DMS 273 treated with DMSO at 0.1 percent for 48 hours (cell line): ENCODE measurements at places on chromosomes 3 and 15.

- no peak for DNase-seq
Observed at GRCh38 chr3:32602206-32602605, 31.5 kb upstream of the DYNC1LI1 start.

DNA sequence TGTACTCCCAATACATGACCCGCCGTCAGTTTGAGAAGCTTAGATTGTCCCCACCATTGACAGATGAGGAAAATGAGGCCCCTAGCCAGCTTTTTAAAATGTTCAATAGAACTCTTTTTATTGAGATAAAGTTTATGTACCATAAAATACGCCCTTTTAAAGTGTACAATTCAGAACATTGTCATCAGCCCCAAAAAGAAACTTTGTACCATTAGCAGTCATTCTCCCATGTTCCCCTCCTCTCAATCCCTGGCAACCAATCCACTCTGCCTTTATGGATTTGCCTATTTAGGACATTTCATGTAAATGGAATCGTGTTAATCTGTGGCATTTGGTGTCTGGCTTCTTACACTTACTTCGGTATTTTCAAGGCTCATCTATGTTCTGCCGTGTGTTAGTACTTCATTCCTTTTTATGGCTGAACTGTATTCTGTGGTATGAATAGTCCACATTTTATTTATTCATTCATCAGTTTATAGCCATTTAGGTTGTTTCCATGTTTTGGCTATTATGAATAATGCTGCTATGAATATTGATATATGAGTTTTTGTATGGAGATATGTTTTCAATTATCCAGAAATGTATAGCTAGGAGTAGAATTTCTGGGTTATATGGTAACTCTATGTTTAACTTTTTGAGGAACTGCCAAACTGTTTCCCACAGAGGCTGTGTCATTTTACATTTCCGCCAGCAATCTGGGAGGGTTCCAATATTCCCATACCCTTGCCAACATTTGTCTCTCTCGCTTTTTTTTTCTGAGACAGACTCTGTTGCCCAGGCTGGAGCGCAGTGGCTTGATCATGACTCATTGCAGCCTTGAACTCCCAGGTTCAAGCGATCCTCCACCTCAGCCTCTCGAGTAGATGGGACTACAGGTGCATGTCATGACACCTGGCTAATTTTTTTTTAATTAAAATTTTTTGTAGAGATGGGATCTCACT, 15.3 kb upstream of the PTPN23 start:
- DNase-seq = no peak

DNA sequence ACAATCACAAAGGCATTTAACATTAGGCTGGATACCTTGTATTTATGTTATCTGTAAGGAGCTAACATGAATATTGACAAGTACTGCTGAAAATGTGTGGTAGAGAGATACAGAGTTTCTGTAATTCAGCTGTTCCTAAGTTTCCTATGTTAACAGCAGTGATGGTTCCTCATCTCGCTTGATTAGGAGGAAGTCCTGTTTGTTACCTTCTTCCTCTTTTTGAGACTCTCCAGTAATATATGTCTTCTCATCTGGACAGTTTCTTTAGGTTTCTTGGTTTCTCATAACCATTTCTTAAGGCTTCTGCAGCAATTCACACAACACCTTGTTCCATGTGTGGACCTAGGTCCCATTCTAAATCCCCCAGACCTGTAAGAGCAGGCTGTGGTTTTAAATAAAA, 11.4 kb upstream of the PEX5L start:
- no peak for DNase-seq

GRCh38 chr3:43695443-43695842, 4.7 kb downstream of the ABHD5 start:
- DNase-seq = no peak

GRCh38 chr3:115052906-115053305, 94.2 kb downstream of the ZBTB20 start:
- no peak for DNase-seq

GRCh38 chr3:159796226-159796625, 192.4 kb upstream of the IL12A start:
- DNase-seq = no peak

DNA sequence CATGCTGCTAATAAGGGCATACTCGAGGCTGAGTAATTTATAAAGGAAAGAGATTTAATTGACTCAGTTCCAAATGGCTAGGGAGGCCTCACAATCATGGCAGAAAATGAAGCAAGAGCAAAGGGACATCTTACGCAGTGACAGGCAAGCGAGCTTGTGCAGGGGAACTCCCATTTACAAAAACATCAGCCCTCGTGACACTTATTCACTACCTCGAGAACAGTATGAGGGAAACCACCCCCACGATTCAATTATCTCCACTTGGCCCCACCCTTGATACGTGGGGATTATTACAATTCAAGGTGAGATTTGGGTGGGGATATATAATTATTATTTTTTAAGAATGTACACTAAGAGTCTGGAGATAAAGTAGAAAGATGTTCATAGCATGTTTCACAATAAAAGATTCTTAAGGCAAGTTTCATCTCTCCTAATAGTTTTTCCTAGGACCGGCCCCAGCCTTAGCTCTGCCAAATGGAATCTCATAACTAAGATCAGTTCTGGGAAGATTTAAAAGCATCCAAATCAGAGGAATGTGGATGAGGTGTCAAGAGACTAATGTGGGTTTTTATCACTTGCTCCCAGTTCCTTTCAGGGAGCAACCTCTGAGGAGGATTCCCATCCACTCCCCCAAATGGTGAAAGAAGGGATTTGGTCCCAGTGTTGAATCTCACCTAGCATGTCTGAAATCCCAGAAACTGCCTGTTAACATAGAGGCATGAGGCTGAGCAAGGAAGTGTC, 221.0 kb downstream of the ZMAT3 start:
- DNase-seq = no peak

DNA sequence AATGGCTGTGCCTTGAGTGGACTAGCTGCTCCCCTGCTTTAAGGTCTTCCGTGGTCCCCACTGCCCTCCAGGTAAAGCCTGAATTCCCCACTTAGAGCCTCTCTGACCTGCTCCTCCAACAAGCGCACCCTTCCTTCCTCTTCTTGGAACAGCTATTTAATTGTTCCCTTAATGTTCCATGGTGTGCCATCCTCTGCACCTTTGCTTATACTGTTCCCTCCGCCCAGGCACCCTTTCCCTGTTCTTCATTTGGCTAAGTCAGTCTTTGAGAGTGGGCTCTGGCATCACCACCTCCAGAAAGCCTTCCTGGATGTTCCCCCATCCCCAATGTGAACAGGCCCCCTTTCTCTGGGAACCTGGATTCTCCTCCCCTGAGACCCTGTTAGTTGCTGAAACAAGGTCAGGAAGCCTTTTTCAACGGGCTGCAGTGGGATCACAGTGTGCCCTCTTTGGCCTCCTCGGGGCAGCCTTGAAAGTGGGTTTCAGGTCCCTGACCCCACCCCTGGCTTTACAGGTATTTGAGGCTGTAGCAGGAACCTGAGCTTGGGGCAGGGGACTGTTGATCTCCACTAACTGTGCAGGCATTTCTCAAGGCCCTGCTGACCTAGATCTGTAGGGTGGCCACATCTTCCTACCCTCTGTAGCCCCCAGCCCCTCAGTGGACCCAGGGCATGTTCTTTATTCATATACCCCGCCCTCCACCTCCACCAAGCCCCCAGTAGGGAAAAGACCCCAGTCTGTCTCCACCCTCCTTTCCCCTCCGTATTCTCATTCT, 5.0 kb downstream of the ISLR start:
- no peak for DNase-seq

DNA sequence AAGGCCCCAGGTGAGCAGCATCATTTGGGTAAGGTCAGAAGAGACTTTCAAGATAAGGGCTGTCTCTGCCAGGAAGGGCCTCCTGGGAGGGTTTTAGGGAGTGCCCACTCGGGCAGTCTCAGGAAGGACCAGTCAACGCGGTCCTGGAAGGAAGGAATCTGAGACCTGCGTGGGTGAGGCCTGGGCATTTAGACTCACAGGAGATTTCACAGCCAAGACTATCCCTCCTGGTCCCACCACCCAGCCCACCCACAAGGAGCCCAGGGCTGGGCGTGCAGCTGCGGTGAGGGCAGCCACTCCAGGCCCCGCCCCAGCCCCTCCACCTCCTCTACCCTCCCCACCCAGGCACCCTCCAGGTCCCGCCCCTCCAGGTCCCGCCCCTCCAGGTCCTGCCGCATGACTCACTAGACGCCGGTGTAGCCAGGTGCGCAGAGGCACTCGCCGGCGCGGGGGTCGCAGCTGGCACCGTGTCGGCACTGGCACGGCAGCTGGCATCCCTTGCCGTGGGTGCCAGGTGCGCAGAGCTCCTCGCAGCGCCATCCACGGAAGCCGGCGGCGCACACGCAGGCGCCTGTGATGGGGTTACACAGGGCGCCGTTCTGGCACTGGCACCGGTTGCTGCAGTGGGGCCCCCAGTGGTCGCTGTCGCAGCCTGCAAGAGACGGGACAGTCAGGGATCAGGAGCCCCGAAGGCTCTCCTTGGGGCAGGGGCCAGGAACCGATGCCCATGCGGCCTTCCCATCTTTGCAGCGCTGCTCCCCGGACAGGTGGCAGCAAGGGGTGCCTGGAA, 112.7 kb downstream of the RAB11A start:
- DNase-seq = no peak

DNA sequence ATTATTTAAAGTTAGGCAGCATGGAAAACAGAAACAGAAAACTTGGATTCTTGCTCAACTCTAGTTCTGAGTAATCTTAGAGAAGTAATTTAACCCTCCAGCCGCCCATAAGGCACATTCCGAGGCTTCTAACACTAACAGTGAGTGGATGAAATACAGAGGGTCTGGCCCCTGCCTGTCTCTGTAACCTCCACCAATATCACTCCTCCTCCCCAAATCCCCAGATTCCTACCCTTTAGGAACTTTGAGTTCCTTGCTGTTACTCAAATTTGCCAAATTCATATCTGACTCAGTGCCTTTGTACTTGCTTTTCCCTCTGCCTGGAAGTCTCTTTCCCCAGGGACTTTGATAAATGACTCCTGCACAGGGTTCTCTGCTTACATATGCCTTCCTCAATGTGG, 112.5 kb upstream of the TGFBR2 start:
- no peak for DNase-seq

GRCh38 chr3:144650380-144650779, 678.8 kb downstream of the DIPK2A start:
- DNase-seq = no peak

DNA sequence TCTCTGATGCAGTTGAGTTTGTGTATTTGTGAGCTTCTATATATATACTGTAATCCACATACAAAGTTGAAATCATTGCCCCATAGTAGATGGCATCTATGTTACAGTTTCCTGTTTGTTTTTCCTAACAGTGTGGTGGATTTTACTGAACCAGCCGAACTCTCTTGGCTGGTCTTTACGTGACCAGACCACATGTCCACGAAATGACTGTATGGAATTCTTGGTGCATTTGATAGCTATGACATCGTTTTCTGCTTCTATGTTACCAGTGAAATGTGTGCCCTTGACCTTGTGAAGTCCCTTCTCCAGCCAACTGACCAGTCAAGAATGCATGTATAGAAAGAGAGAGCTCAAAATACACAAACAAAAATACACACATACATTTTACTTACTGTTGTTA, 1.8 kb downstream of the KCNMB2 start:
- no peak for DNase-seq

DNA sequence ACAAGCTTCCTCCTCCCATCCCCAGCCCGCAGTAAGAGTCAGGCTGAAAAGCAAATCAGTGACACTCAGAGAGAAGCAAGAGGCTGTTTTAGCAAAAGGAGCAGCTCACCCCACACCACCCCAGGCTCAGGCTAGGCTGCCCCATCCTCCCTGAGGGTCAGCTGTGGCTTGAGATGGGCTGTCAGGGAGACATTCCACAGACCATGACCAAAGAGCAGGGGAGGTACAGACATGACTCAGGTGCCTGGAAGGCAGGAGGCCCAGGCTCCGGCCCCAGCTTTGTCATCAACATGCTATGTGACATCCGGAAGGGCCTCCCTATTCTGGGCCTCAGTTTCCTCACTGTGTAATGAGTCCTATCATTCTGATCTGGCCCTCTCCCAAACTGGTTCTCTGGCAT, 24.7 kb downstream of the HCN4 start:
- DNase-seq = no peak

- DNase-seq = no peak
Observed at GRCh38 chr15:96457841-96458240, 127.3 kb downstream of the NR2F2 start.

- no peak for DNase-seq
Observed at GRCh38 chr3:159418571-159419526, 569.8 kb upstream of the IL12A start.

- no peak for DNase-seq
Observed at GRCh38 chr15:48471073-48471472, 139.8 kb downstream of the DUT start.

GRCh38 chr15:85543741-85544155, 163.3 kb downstream of the AKAP13 start:
- DNase-seq = no peak

DNA sequence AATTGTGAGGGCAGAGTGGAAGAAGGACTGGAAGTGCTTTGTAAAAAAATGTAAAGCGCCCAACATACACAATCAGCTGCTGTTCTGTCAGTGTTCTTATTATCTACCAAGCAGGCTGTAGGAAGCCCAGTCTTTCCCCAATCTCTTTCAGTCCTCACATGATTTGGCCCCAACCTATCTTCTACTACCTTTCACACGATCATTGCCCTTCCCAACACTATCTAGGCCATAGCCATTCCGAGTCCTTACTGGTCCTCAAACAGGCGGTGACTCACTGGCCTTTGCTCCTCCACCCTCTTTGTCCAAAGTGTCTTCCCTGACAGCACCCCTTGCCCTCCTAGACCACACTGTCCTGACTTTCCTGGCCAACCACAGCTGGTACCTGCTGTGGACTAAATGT, 861 bp upstream of the RFT1 start:
- DNase-seq = no peak

- DNase-seq = no peak
Observed at GRCh38 chr15:42891569-42891968, 29.0 kb downstream of the TTBK2 start.

GRCh38 chr3:41329881-41330280, 130.6 kb downstream of the CTNNB1 start:
- DNase-seq = no peak

GRCh38 chr3:100144255-100144866, 30.1 kb upstream of the FILIP1L start:
- no peak for DNase-seq

GRCh38 chr15:79091204-79091867, 756 bp upstream of the RASGRF1 start:
- peak; percentile 2 for DNase-seq

GRCh38 chr3:28022916-28023315, 218.5 kb upstream of the CMC1 start:
- DNase-seq = no peak

DNA sequence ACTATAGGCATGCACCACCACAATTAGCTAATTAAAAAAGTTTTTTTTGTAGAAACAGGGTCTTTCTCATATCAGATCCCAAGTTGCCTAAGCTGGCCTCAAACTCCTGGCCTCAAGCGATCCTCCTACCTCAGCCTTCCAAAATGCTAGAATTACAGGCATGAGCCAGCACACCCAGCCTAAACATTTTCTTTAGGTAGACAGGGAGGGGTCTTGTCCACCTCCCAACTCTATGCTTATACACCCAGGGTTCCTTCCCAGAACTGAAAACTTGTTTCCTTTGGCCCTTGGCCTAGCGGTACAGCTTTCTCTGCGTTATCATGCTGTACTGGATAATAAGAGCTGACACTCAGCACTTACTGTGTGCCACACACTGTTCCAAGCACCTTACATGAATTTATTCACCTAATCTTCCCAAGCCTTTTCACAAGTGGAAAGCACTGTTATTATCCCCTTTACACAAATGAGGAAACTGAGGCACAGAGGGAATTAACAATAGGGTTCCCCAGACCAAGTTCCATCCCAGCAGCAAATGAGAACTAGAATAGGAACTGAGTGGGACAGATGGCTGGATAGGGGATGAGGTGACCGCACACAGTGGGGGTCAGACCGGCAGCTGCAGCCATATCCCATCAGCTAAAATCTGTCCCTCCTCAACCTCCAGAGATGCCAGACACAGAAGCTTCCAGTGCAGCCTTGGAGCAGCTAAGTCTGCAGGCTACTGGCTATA, 150.8 kb downstream of the MEGF11 start:
- peak; percentile 26 for DNase-seq
